Right renal pelvis (tissue), 4 donors: ENCODE measurements at places on chromosomes 7 and 10. TPM values are rescaled to one million over a fixed set of nuclear protein-coding genes. Genes with fewer than 3 reads are reported as not detected.

- DNase-seq = no peak
Observed at GRCh38 chr10:11838298-11838852, 15.2 kb downstream of the PROSER2 start.

GRCh38 chr7:87926581-87927461 is 7.2 kb upstream of the ADAM22 start:
- DNase-seq = no peak

DNA sequence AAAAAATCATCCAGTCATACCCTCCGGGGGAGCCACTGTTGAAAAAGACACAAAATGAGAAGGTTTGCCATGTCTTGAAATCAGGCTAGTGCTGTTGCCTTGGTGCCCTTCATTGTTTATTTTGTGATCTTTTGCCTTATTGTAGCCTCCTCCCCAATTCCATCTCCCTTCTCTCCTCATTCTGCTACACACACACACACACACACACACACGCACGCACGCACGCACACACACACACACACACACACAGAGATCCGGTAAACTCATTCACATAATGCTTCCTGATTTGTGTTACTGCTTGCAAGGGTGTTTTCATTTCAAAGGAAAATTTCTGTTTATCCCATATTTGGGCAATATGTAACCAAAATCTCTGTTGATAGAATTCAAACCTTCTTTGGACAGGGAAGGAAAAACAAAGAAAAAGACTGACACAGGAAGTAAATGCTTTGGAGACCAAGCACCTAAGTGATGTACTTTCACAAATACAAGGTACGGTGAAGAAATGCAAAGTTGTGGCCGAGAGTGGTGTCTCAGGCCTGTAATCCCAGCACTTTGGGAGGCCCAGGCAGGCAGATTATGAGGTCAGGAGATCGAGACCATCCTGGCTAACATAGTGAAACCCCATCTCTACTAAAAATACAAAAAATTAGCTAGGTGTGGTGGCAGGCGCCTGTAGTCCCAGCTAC is 141.1 kb upstream of the CDK13 start:
- no peak for DNase-seq

DNA sequence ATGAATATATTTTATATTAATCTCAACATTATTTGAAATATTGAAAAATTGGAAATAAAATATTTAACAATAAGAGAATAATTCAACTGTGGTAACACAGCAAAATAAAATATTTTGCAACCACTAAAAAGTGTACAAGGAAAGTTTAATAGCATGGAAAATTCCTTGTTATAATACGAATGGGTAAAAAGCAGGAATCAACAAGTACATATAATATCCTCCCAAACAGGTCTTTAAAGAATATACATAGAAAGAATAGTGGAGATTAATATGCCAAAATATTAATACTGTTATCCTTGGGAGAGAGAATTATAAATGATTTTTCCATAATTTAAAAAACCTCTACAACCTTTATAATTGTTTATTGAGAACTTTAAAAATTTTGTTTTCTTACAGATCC is 1.0 kb downstream of the DNAJC12 start:
- DNase-seq = no peak

GRCh38 chr10:88544140-88544870 is 38.8 kb downstream of the RNLS start:
- DNase-seq = no peak

DNA sequence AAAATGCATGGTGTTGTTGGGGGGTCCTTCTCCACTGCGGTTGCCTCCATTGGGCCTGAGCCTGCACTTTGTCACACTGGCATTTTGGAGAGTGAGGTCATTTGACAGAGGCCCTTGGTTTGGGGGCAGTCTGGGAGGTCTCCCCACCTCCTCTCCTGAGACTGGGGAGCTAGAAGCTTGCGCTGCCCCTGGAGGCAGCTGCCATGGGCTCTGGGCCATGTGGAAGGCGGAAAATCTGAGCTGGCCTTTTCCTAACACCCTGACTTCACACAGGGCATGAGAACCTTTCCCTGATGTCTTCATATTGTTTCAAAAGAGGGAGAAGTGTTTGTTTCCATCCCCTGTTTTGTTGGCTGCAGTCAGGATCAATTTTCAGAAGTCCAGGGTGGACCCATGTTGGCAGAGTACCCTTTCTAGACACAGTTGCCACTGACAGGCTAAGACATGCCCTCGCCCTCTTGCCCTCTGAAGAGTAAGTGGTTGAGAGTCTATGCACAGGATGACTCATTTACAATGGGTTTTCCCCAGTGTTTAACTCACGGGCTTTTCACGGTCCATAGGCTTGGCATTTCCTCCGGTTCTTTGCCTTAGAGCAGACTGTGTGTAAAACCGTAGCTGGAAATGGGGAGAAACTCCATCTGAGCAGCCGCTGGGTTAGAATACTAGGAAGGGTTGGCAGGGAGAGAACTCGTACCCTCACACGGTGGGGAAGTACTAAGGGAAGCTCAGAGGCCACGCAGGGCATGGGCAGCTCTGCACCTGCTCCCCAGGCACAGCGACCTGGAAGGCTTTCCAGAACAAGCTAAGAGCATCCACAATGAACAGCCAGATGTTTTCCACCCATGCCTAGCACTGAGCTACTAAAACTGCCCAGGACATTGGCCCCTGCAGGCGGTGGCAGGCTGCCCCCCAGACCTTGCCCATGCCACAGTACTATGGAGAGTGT is 655.0 kb downstream of the SDK1 start:
- DNase-seq = peak; percentile 49

DNA sequence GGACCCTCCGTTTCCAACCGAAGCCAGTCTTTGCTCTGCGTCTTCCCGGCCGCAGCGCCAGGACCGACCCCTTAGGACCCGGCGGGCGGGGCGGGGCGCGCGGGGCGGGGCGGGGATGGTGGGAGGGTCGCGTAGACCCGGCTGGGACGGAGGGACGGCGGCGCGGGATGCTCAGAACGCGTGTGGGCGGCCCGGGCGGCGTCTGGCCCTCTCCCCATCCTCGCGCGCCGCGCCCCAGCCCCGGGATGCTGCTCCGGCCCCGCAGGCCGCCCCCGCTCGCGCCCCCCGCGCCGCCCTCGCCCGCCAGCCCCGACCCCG is at the start of gene UTF1:
UTF1 (plus strand) TSS at position 174 of the 318 bp plus-strand sequence; CDS start at position 246, 72 bp downstream.
- no peak for DNase-seq

- DNase-seq = no peak
Observed at GRCh38 chr7:41436139-41436538, 266.8 kb downstream of the INHBA start.

GRCh38 chr10:19656420-19657042 is 159.7 kb upstream of the PLXDC2 start:
- DNase-seq = no peak

DNA sequence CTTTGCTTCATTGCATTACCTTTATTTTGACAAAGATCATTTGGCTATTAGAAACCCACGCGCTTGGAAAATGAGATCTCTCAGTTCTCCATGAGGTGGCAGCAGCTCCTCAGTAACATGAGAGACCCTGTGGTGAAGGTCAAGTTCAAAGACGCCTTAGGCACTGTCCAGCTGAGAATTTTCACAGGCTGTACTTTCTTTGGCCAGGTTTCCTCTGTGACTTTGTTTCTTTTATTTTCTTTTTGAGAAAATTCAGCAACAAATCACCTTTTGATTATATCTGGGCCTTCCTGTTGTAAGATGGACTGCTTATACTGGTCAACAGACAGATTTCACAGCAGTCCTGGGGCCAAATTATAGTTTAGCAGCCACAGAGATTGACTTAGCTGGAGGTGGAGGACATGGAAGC is 54.5 kb downstream of the RAB18 start:
- DNase-seq = peak; percentile 36

GRCh38 chr10:1102416-1102815 is 46.2 kb downstream of the WDR37 start:
- DNase-seq = no peak

DNA sequence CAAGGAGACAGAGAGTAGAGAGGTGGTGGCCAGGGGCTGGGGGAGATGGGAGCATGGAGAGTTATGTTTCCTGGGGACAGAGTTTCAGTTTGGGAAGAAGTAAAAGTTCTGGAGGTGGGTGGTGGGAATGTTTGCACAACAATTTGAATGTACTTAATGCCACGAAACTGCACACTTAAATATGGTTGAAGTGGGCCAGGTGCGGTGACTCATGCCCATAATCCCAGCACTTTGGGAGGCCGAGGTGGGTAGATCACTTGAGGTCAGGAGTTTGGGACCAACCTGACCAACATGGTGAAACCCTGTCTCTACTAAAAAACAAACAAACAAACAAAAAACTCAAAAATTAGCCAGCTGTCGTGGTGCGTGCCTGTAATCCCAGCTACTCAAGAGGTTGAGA is 137.2 kb downstream of the PFKFB3 start:
- no peak for DNase-seq

DNA sequence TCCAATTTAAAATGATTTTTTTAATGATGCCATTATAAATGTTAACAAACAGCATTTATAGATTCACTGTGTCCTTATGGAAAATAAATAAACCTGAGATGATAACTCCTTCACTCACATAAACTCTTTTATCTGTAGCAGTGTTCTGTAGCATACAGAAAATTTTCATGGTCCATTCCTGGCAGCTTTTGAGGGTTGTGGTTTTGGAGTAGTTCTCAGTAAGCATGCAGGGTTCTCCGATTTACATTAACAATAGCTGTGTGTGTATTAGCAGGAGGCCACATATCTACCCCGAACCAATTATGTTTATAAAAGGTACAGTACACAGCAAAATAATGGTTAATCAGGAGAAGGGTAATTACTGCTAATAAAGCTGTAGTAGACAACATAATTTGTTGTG is 162.7 kb downstream of the CDCA7L start:
- no peak for DNase-seq

DNA sequence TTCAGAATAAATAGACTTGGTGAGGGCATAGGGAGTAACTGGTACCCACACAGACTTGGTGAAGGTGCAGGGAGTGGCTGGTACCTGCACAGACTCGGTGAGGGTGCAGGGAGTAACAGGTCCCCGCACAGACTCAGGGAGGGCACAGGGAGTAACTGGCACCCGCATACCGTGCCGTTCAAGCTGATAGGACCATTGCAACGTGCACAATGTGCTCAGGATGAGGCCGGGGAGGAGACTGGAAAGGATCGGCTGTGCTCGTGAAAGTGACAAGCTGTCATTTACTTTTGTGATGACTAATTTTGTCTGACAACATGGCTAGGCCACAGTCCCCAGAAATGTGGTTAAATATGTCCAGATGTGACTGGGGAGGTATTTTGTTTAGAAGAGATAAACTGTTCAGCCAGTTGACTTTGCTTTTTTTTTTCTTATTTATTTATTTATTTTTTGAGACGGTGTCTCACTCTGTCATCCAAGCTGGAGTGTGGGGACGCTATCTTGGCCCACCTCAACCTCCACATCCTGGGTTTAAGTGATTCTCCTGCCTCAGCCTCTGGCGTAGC is 76.2 kb upstream of the NMT2 start:
- DNase-seq = no peak

- no peak for DNase-seq
Observed at GRCh38 chr7:16805441-16805840, 642 bp upstream of the AGR2 start.

GRCh38 chr7:20270371-20270770 is 53.2 kb upstream of the MACC1 start:
- DNase-seq = no peak

- DNase-seq = no peak
Observed at GRCh38 chr10:2936816-2937215, 130.5 kb upstream of the PFKP start.

DNA sequence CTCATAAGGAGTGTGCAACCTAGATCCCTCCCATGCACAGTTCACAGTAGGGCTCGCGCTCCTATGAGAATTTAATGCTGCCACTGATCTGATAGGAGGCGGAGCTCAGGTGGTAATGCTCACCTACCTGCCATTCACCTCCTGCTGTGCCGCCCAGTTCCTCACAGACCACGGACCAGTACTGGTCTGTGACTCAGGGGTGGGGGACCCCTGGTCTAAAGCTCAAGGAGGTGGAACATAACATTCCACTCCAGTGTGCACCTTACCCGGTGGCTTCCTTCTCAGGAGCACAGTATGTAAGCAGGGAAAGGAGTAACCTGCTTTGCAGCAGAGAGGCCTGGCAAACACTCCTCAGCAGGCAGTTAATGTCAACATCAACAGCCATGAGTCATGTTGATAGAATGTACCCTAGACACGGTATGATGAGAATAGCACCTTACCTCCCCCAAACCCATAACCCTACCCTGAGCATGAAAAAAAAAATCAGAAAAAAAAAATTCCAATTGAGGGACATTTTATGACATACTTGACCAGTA is 273.5 kb downstream of the FGFR2 start:
- DNase-seq = no peak

GRCh38 chr7:123242467-123243092 is 42.8 kb upstream of the SLC13A1 start:
- DNase-seq = no peak

GRCh38 chr10:23614483-23614882 is 175.6 kb downstream of the OTUD1 start:
- no peak for DNase-seq

- no peak for DNase-seq
Observed at GRCh38 chr10:121183236-121183635, 332.1 kb downstream of the WDR11 start.

- DNase-seq = no peak
Observed at GRCh38 chr7:107364787-107365186, 105.1 kb upstream of the GPR22 start.

GRCh38 chr7:8761731-8762130 is 328.3 kb downstream of the NXPH1 start:
- no peak for DNase-seq

- DNase-seq = no peak
Observed at GRCh38 chr7:111835066-111835465, 272.8 kb upstream of the IMMP2L start.

DNA sequence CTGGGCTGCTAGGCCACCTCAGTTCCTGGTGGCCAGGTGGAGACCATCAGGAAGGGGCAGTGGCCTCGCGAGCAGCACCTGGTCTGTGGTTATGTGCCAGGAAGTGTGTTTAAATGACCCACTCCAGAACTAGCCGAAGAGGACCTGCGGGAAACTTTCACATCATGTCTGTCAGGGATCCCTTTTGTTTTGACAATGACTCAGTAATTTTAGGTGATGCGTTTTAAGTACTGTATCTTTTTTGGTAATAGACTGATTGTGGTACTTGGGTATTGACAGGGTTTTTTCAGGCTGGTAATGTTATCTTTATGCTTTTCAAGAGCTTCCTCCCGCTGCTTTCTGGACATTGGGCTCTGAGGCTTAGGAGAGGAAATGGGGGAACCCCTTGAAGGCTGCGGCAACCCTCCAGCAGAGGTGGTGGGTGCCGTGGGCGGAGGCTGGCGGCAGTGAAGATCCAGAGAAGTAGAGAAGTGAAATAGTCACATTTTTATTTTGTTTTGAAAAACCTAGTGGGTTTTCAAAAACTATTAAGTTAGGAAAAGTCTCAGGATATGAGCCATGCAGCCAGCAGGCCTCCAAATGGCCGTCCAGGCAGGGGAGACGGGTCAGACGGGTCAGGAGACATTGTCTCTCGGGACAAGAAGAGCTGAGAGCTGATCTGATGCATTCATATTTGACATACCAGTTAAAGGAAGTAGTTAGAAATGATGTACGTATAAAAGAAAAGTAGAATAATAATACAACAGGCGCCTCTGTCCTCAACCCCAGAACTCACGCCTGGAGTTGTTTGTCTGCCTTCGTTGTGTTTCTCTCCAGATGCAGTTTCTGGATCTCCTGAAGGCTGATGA is 27.7 kb downstream of the PPP2R2D start:
- DNase-seq = no peak

GRCh38 chr10:70799124-70799523 is 13.9 kb upstream of the TBATA start:
- DNase-seq = no peak

GRM8 gene
- polyA plus RNA-seq = 8.7 TPM

C7orf57 gene
- polyA plus RNA-seq = 0.90 TPM

CDCA7L gene
- 51.7 TPM for polyA plus RNA-seq

PPP1R3C gene
- polyA plus RNA-seq = 48.7 TPM

FKBP6 gene
- 0.27 TPM for polyA plus RNA-seq

HABP2 gene
- polyA plus RNA-seq = 0.41 TPM

EBLN1 gene
- polyA plus RNA-seq = 0.17 TPM
